Epithelial cell of proximal tubule (primary cell): ENCODE measurements at places on chromosomes 4 and X. TPM values are rescaled to one million over a fixed set of nuclear protein-coding genes. Genes with fewer than 3 reads are reported as not detected.

DNA sequence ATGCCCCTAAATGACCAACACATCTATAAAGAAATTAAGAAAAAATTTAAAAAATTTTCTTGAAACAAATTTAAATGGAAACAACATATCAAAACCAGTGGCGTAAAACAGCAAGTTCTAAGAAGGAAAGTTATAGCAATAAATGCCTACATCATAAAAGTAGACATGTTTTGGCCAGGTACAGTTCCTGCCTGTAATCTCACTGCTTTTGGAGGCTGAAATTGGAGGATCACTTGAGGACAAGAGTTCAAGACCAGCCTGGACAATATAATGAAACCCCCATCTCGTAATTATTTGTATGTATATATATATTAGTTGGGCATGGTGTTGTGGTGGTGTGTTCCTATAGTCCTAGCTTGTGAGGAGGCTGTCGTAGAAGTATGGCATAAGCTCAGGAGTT, 672.4 kb upstream of the GRID2 start:
- DNase-seq, result no peak

DNA sequence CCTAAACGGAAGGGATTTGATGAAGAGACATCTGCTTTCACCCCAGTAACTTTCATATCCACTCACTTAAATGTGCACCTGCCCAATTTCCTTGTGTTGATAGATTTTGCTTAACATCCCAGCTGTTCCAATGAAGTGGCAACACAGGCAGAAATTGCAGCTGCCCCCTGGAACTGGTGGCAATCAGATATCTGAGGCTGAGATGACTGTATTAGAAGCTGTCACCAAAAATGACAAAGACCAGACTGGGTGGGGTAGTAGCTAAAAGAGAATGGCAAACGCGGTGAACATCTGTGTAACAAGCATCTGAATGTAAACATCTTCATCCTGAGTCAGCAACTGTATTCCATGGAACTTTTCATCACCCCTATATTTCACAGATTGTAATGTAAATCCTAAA, 17.1 kb downstream of the GABRA2 start:
- no peak for DNase-seq

DNA sequence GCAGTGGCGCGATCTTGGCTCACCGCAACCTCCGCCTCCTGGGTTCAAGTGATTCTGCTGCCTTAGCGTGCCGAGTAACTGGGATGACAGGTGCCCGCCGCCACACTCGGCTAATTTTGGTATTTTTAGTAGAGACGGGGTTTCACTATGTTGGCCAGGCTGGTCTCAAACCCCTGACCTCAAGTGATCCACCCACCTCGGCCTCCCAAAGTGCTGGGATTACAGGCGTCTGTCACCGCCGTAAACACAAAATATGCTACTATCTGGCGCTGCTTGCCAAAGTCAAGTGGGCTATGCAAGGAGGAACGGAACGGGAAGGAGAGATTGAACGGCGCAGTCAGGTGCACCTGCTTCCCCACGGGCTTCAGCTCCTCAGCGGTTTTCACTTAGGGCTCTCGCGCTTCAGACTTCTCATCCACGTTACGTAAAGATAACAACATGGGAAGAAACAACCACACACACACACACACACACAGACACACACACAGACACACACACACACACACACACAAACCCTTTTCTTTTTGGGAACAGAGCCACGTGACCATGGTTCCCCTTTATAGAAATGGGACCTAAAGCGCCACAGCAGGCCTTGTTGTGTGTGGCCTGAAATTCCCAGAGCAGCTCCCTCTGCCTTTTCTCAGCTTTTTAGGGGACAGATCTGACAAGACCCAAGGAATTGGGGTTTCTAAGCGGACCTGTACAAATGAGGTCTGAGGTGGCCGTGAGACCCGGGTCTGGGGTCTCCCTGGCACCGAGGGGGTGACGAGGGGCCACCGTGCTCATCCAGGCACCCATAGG, 1.5 kb downstream of the P2RY8 start:
- DNase-seq, result no peak

- DNase-seq, result peak; percentile 12
These were observed 121.0 kb downstream of the SORCS2 start for GRCh38 chr4:7313347-7313811.

DNA sequence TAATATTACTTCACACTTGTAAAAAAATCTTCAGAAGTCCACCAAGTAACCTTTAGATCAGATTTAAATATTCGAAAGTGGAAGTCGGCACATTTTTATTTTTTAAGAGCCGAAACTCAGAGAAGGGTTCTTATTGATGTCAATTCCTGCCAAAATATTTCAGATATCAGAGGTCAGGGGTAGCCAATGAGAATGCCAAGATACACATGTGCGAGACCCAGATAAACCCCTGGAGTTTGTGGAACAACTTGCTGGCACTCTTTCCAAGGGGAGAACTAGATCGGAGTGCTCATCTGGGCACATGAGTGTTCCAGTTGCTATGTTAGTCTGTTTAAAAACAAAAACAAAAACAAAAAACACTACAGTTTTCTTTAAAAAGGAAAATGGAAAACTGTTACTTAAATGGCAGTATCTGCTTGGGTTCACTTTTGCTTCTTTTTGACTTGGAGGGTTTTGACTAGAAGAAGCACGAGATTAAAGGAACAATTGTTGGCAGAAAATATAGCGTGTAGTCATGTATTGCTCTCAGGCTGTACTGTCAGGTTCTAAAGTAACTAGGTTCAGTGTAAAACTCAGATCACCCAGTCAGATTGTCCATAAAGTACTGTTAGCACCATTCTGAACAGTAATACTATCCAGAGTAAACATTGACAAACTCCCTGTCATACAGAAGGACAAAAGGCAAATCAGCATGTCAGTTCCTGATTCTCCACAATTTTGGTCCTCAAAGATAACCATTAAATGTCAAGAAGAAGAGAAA, 188.0 kb upstream of the PACRGL start:
- no peak for DNase-seq

- DNase-seq, result no peak
These were observed 19.9 kb upstream of the CYBB start for GRCh38 chrX:37759878-37760418.

GRCh38 chr4:41859087-41859486, 76.1 kb upstream of the TMEM33 start:
- DNase-seq, result no peak

- DNase-seq, result no peak
These were observed 1.6 kb upstream of the F8 start for GRCh38 chrX:155023907-155024833.

DNA sequence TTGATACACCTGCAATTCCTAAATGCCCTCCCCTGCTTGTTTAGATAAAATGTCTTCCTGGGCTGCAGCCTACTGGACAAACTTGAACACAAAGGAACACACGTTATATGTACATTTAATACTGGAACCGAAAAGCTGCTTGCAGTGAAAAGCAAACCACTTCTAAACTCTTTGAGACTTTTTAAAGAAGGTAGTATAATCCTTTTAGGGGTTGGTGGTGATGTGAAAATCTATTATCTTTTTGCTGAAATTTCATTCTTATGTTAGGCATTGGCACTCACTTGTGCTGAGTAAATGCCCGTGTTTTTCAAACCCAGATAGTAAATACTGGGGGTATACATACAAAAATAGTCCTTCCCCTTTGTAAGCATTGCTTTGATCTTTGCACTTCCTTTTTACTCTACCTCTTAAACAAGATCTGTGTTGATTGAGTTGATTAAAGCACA, 2.2 kb downstream of the NFKB1 start:
- DNase-seq, result no peak

GRCh38 chr4:141501395-141501794, 135.0 kb upstream of the IL15 start:
- DNase-seq, result no peak

CYBB gene
- total RNA-seq, result not detected in 2 replicates

HTR2C gene
- total RNA-seq, result not detected in 2 replicates

GPR50 gene
- total RNA-seq, result not detected in 2 replicates
